ENCODE measurements at places on chromosomes 3 and 15.

DNA sequence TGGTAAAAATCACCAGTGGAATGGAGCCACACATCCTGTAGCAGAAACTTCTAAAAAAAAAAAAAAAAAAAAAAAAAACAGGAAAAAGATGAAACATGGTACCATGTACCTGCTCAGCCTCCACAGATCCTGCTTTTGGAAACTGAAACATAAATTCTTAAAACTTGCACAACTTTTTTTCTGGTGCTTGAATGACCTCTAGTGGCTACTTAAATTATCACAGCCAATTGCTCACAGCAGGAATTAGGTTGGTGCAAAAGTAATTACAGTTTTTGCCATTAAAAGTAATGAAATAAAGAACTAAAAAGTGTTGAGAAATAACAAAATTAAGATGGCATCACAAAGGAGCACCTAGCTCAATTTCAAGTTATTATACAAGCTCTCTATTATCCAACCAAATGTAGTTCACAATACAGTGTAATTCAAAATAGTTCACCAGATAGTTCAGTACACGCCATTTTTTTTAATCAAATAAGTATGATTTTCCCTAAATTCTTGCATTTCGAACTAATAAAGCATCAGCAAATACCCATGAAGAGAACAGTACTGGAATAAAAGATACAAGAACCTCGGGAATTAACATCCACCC, 80.6 kb downstream of the ULK4 start:
- DNase-seq = no peak

DNA sequence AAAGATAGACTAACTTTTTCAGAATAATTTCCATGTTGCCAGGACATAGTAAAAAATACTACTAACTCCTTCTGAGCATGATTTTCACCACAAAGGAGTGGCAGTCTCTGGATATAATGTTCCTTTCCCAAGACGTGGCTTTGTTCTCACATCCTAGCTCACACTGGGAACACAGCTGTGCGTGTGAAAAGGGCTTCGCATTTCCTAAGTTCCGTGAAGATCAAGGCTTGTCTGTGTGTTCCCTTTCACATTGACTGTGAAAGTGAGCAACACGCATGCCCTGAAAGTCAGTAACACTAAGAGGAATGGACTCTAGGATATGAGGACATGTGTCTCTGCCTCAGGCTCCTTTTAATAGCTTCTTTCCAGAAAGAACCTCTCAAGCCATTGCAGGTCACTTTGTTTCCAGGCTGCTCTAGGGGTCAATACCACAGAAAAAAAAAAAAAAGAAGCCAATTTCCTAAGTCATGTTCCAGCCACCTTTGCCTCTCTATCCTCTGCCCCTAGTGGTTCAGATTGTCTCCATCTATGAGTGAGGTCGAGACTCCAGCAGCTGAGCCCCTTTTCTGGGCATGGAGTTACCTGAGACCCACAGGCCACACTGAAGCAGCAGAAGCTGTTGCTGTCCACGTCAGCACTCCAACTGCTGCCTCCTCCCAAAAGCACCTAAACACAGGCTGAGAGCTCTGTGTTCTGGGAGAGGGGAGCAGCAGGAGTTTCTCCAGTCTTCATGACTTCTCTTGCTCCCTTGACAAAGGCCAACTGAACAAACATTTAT, 355.9 kb downstream of the RSL24D1 start:
- no peak for DNase-seq

DNA sequence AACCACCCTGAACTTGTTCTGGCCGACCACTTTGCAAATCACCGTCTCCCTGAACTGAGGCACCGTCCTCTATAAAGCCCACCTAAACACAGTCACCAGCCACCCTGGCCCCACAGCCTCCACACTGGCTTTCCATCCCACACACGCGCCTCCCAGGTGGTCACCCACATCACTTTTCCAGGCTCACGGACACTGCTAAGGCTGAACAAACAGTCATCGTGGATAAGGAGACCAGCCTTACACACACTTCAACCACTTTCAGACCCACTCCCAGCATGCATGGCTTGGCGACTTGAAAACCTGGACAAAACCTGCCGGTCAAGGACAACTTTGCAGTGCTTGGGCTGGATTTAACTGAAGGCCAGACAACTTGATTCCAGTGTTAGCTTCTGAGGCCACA, 8.4 kb downstream of the CHSY1 start:
- no peak for DNase-seq

GRCh38 chr3:41450416-41451231, 251.3 kb downstream of the CTNNB1 start:
- no peak for DNase-seq

DNA sequence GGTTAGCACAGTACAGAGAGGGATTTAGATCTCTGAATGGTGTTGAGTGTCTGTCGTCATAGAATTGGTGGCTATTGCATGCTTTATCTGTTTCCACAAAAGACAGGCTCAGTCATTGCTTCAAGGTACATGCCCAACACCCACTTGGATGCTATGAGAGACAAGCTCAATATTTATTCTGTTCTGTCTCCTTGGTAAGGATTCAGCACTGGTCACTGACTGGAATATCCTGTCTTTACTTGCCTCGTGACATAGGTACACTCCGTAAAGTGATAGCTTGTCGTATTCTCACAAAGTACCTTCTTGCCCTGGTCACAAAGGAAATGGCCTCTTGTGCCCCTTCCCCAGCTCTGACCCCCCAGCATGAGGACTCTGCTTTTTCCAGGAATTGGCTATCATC, 72.8 kb upstream of the CTNNB1 start:
- no peak for DNase-seq

DNA sequence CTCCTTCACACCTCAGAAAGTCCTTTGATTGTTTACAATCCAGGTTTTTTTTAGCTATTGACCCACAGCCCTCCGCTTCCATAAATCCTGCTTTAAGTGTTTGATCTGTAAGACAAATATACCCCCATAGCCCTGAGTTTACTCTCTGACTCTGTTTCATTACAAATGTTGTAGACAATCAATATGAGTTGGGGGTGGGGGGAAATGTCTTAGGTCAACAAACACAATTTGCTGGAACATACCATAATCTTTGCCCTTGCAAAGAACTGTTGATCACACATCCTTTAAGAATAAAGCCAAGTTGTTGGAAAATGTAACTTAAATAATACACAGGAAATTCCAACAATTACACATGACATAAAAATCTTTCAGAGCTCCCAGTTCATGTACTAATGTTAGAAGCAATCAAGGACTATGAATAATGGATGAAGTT, 301.8 kb upstream of the SEMA6D start:
- DNase-seq = no peak

GRCh38 chr15:70035719-70036077, 62.0 kb downstream of the TLE3 start:
- no peak for DNase-seq

DNA sequence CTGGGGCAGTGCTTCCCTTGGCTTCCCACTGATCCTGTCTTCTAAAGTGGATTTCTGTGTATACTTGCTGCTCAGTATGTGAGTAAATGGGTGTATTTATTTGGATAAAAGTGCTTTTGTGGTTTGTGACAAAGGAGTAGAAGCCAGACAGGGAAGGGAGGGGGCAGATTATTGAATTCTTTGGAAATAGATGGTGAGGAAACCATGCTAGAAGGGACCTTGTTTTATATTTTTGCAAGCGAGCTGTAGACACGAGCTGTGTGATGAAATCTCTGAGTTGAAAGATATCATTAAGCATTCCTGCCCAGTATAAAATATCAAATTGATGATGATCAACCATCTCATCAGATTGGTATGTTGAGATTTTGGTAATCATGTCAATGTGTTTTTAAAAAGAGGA, 68.9 kb downstream of the DUT start:
- no peak for DNase-seq

DNA sequence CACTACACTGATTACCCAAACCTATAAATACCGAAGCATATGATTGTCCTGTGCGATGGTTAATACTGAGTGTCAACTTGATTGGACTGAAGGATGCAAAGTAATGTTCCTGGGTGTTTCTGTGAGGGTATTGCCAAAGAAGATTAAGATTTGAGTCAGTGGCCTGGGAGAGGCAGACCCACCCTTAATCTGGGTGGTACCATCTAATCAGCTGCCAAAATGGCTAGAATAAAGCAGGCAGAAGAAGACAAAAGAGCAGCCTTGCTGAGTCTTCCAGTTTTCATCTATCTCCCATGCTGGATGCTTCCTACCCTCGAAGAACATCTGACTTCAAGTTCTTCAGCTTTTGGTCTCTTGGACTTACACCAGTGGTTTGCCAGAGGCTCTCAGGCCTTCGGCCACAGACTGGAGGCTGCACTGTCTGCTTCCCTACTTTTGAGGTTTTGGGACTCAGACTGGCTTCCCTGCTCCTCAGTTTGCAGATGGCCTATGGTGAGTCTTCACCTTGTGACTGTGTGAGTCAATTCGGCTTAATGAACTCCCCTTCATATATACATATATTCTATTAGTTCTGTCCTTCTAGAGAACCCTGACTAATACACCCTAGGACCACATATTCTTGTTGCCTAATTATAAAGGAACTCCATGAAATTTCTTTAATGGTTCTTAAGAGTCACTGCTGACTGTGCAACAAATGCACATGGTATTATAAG, 31.7 kb downstream of the CSNK1G1 start:
- no peak for DNase-seq

DNA sequence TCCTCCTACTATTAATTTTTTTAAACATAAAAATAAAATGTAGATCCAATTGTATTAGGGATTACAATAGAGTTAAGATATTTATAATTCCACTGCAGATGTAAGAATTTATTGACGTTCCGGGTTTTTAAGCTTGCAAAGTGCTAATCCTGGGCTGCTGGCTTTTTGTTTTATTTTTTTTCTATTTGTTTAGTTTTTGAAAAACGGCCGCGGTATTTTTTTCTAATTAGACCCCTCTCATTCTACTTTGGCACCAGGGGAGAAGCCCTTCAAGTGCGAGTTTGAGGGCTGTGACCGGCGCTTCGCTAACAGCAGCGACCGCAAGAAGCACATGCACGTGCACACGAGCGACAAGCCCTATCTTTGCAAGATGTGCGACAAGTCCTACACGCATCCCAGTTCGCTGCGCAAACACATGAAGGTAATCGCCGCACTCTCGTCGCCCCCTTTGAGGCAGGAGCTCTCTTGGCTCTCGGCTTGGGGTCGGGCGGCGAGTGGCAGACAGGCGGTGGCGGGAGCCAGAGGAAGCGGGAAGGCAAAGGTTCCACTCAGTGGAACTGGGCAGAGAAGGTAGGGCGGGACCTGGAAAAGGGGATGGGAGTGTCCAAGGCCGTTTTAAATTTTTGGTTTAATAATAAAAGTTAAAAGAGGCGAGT, 3.2 kb downstream of the ZIC1 start:
- no peak for DNase-seq

GRCh38 chr3:39980781-39981180, 171.4 kb downstream of the MYRIP start:
- no peak for DNase-seq

- DNase-seq = no peak
Measured at GRCh38 chr3:8765528-8765927, 3.9 kb downstream of the OXTR start.

- no peak for DNase-seq
Measured at GRCh38 chr15:88127432-88127790, 129.1 kb downstream of the NTRK3 start.

DNA sequence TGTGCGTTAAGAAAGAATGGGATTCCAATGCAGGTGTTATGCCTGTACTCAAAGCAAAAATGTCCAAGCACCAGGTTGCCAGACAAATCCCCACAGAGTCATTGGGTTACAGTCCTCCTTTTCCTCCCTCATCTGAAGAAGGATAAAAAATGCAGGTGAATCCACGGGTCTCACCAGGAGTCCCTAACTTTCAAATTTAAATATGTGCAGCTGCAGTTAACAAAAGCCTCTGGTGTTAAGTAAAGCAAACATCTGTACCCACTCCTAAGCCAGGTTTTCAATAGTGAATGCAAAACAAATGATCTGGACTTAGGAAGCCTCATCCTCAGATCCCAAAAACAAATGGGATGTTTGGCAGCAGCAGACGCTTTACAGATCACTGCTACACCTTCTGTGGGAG, 70.4 kb upstream of the SETMAR start:
- no peak for DNase-seq

DNA sequence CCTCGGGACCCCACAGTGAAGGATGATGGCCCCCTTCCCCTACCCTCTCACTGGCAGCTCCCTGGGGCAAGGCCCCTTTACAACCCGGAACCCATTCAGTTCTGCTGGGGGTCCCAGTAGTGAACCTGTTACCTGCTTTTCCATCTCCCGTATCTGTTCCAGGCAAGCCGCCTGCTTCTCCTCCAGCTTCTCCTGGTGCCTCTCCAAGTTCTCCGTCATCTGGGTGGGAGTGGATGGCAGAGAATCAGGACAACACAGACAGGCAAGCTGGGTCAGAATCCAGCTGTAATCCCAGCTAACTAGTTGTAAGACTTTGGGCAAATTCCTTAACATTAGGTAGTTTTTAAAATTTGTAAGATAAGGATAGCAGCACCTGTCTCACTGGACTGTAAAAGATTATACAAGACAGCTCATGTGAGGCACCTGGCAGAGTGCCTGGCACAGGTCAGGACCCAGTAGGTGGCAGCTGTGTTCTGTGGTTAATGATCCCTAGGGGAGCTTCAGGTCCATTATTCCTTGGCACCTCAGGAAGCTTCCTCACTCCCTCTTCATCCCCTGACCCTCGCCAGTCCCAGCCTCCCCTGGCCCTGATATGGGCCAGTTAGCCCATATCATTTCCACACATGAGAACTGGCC, 6.4 kb upstream of the ANKRD63 start:
- no peak for DNase-seq

GRCh38 chr15:80514071-80514780, 110.0 kb downstream of the ARNT2 start:
- no peak for DNase-seq

GRCh38 chr3:171269542-171269941, 190.7 kb downstream of the TNIK start:
- DNase-seq = no peak

GRCh38 chr3:122627301-122627700, 49.9 kb downstream of the PARP15 start:
- DNase-seq = no peak

- DNase-seq = no peak
Measured at GRCh38 chr3:59935025-59935424, 885.2 kb upstream of the CFAP20DC start.

GRCh38 chr3:141414800-141415462, 46.6 kb downstream of the ZBTB38 start:
- DNase-seq = no peak

GRCh38 chr3:49133226-49133951, 539 bp upstream of the LAMB2 start:
- DNase-seq = no peak

Measured in activated T-helper 1 cell treated with anti-CD3 and anti-CD28 coated beads, Interleukin-2, amount 50 U/mL, for 16 hours (primary cell).